WTC11 (cell line): ENCODE measurements at places on chromosomes 5 and 9. TPM values are rescaled to one million over a fixed set of nuclear protein-coding genes. Genes with fewer than 3 reads are reported as not detected.

GRCh38 chr9:3647652-3648051 is 121.9 kb upstream of the RFX3 start:
- DNase-seq: no peak

DNA sequence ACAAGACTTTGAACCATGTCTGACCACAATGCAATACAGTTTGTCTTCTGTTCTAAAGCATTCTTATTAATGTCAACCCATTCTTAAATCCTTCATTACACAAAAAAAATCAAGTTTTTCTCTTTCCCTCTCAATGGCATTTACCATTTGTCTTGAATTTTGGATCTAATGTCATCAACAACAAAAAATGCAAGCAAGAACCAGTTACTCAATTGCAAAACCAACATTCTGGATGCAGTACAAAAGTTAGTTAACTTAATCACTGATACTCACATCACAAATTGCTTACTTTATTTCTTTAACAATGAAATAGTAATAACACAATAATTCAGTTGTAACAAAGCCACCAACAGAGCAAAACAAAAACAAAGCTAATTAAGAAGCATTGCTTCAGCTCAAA is 6.0 kb downstream of the C9orf40 start:
- DNase-seq: no peak

GRCh38 chr5:179800696-179801201 is 5.9 kb downstream of the MGAT4B start:
- no peak for DNase-seq

- peak; percentile 65 for DNase-seq
These were observed 371 bp upstream of the PITX1 start for GRCh38 chr5:135034236-135034962.

DNA sequence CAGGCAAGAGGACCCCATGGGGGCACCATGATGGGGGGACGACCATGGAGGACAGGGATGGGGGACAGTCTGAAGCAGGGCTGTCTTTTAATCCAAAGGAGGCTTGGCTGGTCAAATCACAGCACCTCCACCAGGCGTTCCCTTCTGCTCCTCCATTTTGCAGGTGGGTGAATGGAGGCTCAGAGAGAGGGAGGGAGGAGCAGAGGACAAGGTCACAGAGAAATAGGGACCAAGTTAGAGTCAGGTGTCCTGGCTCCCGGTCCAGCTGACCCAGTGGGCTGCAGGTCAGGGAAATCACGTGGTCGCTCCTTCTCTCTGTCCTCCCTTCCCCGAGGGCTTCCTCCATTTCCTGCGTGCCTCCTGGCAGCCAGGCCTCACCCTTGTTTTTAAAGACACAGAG is 156.4 kb upstream of the SMIM23 start:
- DNase-seq: no peak

The FAM81B gene
- 0.39 TPM in 1 of 3 replicates, not detected in the others for total RNA-seq

DNA sequence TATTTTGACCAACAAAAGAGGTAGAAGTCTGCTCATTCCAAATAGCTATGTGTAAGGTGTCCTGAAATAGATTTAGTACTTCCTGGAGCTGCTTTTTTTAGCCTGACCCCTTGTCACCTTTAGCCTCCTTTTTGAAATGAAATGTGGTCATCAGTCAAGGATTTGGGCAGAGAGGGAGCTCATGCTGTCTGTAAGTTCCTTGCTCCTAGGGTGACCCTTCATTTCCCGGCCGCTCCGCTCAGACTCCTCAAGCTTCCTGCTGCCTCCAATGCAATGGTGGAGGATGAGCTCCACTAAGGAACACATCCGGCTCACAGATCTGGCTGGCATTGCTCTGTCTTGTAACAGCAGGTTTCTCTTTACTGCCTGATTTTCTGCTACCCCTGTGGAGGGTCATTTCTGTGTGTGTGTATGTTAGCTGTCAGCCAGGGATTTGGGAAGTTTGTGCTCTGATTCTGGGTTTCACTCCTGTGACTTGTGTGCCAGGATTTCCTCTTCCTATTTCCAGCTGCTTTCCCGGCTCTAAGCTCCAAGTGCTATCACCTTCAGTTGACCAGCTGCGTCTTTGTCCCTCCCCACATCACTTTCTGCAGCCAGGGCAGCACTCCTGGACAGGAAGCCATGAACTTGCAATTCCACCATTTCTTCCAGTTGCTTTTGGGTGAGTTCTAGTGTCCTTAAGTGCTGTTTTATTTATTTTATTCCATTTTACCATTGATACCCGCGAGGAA is 265.9 kb downstream of the ICE1 start:
- DNase-seq: no peak

GRCh38 chr5:67996596-67996995 is 219.0 kb upstream of the PIK3R1 start:
- DNase-seq: no peak

The LCN15 gene
- 0.52 to 1.0 TPM (median 0.96 TPM) in 3 replicates for total RNA-seq

DNA sequence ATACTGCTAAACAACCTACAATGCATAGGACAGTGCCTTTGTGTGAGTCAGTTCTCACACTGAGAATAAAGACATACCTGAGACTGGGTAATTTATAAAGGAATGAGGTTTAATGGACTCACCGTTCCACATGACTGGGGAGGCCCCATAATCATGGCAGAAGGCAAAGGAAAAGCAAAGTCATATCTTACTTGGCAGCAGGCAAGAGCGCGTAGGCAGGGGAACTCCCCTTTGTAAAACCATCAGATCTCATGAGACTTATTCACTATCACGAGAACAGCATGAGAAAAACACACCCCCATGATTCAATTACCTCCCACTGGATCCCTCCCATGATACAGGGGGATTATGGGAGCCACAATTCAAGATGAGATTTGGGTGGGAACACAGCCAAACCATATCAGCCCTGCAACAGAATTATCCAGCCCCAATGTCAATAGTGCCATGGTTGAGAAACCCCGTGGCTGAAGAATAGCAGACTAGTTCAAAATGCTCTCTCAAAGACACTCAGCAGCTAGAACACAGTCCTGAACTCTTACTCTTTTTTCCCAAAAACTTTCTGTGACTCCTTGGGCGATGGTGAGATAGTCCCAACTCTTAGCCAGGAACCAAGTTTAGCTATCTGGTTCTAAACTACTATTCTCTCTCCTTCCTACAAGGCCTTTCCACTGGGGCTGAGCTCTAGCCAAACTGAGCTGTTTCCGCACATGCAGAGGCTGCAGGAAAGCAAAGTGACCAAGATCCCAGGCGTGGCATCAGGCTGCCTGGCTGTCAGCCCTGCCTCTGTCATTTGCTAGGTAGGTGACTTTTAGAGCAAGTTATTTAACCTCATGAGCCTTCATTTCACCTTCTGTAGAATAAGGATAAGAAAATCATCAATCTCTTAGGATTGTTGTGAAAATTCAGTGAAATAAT is 21.7 kb downstream of the FAT2 start:
- no peak for DNase-seq

DNA sequence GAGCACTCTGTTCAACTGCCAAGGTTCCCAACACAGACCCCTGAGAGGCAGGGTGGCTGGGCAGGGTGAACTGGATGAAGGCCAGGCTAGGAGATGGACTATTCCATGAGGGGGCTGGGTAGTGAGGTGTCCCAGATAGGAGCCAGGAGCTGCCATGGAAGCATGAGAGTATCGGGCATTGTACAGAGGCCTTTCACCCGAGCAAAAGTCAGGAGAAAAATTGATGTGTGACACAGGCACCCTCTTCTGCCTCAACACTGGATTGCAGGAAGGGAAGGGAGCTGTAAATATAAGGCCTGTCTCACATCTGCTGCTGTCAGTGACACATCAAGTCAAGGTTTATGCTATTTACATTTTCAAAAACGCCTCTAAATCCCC is 74.6 kb downstream of the UBAP1 start:
- DNase-seq: no peak

GRCh38 chr5:96745844-96746531 is 61.8 kb downstream of the ERAP1 start:
- no peak for DNase-seq

- DNase-seq: peak; percentile 0
These were observed 21.3 kb downstream of the MAML1 start for GRCh38 chr5:179753971-179754370.

The CCL27 gene
- total RNA-seq: 0.68 to 1.0 TPM (median 0.89 TPM) in 3 replicates

- DNase-seq: no peak
These were observed 390.1 kb downstream of the CCDC171 start for GRCh38 chr9:15942831-15943424.

- DNase-seq: peak; percentile 94
These were observed at the start of gene IL11RA for GRCh38 chr9:34651876-34652601. Gene IL11RA, plus strand, starts transcription at chr9:34652185. Its CDS starts 3,033 bp downstream, at chr9:34655218.
